NCI-H1417 treated with DMSO at 0.1 percent for 48 hours (cell line): ENCODE measurements at places on chromosomes 4 and X.

GRCh38 chr4:25826074-25826752 is 36.6 kb downstream of the SEL1L3 start:
- DNase-seq, result no peak

GRCh38 chr4:109319684-109320083 is 17.2 kb upstream of the COL25A1 start:
- no peak for DNase-seq

- no peak for DNase-seq
These were observed 70.2 kb upstream of the NOCT start for GRCh38 chr4:138945401-138945800.

GRCh38 chr4:144970597-144970996 is 127.4 kb downstream of the ANAPC10 start:
- DNase-seq, result no peak

GRCh38 chr4:38204339-38205035 is 244.3 kb downstream of the PTTG2 start:
- DNase-seq, result no peak

GRCh38 chr4:175277816-175278215 is 359.7 kb downstream of the ADAM29 start:
- no peak for DNase-seq

DNA sequence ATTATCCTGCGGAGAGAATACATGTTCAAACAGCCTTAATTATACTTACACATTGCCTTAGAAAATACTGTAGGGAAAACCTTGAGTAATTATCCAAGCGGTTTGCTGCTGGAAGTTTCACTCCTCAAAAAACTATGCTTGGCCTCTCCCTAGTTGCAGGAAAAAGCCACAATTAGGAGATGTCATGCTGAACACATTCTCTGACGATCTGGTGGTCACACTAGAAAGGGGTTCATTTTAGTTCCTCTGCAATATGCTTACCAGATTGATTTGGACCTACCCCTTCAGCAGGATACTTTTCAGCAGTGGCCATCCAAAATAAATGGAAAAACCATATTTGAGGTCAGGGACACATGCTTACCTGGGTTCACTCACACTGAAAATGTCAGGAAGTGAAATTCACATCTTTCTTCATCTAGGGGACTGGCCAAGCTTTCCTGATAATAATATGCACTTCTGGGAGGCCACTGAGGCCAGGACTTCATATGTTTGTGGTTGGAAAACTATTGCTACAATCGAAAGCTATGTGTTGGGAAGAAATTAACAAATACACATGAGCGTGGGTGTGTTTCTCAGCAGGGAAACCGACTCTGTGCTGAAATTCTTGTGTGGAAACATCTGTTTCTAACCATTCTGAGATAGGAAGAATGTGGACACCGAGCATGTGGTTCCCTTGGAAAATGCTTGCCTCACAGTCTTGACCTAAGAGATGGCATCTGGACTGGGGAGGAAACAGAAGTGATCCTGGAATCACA is 68.8 kb downstream of the ATXN3L start:
- no peak for DNase-seq

DNA sequence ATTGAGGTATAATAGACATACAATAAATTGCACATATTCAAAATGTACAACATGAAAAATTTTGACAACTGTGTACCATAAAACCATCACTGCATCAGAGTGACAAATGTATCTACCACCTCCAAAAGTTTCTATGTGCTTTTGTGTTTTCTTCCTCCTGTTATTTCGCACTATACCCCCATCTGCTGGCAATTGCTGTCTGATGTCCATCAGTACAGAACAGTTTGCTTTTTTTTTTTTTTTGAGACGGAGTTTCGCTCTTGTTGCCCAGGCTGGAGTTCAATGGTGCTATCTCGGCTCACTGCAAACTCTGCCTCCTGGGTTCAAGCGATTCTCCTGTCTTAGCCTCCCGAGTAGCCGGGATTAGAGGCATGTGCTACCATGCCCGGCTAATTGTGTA is 154.3 kb upstream of the GIMD1 start:
- no peak for DNase-seq

DNA sequence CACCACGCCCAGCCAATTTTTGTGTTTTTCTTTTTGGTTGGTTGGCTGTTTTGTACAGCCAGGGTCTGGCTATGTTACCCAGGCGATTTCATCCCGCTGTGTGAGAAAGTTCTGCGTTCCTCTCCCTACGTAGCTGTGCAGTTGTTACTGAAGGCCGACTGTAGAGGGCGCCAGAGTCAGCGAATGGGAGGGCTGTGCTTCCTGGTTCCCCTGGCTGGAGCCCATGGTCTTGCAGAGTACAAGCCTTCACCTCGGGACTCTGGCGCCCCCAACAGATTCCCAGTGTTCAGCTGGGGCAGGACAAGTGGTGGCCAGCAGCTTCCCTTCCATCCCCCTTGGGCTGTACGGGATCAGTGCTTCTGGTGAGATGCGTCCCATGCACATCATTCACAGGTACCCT is 5.6 kb upstream of the CT45A1 start:
- DNase-seq, result no peak
